ENCODE measurements at places on chromosomes 2 and 18.

GRCh38 chr2:231397011-231397927 lies 1.8 kb downstream of the B3GNT7 start:
- DNase-seq, result no peak

DNA sequence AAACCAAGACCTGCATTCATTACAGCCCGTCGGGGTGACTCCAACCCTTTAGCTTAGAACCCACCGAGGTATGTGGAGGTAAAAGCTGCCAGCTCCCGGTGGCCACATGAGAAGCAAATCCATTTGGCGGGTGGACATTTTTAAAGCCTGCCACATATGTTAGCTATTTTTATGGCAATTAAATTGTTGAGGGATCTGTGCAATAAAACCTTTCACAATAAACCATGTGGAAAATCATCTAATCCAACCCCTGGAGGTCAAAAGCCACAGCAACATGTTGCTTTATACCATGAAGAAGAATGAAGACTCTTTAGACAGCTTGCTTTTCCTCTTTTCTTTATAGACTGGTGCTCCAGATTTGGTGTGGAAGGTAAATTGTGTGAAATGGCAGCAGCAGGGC lies 176.3 kb downstream of the AGPS start:
- no peak for DNase-seq

- DNase-seq, result no peak
Measured at GRCh38 chr2:37854676-37855282, 70.3 kb upstream of the RMDN2 start.

- DNase-seq, result no peak
Measured at GRCh38 chr2:195674491-195675221, 17.6 kb downstream of the SLC39A10 start.

DNA sequence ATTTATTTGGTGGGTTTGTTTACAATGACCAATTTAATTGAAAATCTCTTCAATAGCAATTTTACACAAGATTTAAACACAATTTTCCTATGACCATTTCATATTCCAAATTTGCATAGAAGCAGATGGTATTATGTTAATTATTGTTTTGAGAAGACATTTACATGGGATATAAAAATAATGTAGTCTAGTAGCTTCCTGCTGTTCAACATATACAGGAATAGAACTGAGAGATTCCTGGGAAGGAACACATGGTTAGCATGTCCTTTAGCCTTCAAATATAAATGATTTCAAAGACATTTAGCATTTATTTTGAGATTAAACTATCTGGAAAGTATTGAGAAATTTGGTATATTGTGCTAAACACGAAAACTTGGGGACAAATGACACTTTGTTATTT lies 129.6 kb downstream of the KCNE4 start:
- no peak for DNase-seq

- DNase-seq, result peak; percentile 17
Measured at GRCh38 chr2:72953976-72954375, 36.7 kb downstream of the EMX1 start.

- no peak for DNase-seq
Measured at GRCh38 chr2:172403402-172403801, 24.0 kb upstream of the ITGA6 start.

DNA sequence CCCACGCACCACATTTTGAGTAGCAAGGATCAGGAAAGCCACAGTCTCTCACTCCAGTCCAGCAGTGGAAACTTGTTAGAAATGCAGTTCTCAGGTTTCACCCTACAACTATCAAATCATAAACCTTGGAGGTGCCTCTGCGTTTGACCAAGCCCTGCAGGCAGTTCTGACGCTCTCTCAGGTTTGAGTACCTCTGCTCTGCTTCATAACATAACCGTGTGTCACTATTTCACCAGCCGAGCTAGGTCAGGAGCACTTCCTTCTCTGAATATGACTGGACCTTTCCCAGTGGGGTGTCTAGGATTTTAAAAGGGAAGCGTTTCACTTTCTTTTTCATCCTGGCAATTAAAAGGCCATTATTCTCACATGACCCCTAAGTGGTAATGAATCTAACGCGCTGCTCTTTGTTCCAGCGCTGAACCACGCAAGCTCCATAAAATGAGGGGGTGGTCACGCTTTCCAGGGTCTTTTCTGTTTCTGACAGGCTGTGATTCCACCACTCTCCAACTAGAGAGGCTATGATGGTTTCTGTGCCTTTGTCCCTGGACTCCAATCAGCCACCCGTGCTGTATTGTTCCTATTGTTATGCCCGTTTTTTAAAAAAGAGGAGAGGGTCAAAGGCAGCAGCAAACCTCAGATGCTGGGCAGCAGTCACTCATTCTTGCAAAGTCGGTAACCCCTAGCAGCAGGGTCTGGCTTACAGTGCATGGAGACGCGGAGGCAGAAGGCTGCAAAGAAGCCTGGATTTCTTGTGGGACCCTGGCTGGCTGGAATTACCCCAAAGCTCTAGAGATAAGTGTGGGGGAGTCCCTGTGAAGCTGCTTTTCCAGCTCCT lies 75.2 kb upstream of the CTNNA2 start:
- peak; percentile 73 for DNase-seq

- no peak for DNase-seq
Measured at GRCh38 chr18:52813635-52814416, 473.8 kb downstream of the DCC start.

DNA sequence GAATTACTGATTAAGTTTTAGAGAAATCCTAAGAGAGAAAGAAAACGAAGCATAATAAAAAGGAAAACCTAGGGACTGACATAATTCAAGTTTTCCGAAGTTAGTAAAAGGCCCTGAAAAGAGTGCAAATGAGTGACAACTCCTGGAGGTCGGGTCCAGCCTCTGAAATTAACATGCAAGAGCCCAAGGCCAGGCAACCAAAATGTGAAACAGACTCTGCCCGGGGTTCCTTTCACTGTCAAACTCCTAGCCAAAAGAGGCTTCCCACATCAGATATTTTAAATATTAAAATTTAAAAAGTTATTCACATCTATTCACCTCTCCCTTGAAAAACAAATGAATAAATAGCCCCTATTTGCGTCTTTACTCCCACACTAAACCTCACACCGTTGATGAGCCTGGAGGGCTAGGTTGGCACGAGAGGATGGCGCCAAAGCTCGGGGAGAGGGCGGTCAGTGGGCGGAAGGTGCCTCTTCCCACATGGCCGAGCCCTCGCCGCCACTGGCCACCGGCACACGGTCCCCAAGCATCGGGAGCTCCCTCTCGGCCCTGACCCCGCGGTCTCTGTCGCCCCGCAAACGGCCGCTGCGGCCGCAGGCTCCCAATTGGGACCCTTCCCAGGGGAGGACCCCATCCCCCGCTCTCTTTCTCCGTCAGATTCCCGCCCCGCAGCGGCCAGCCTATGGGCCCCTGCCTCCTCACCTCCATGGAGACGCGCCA lies 630 bp downstream of the PPM1G start:
- DNase-seq, result no peak

- no peak for DNase-seq
Measured at GRCh38 chr2:76760367-76760704, 761.8 kb downstream of the LRRTM4 start.

DNA sequence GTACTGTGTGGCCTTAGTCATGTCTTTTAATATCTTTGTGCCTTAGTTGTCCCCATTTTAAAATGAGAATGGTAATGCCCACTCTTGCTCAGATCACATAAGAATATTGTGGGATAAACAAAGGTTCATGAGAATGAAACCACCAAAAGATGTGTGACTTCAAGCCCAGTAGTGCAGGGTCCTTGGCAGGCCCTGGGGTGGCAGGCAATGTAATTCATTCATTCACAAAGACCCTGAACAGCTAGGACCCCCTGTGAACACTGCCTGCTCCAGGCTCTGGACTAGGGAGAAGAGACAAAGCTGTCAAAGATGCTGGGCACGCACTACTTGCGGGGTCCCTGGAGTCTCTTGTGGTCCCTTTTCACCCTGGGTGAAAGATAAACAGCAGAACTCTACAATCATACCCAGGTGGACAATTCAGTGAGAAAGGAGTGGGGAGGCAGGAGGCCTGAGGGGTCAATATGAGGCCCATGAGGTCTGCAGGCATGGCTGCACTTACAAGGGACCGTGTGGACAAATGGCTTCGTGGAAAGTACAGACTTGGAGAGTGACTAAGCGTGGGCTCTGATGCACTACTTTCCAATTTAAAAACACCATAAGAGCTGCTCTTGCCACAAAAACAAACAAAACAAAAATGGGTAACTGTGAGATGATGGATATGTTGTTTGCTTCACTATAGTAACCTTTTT lies 136.1 kb downstream of the SMAD7 start:
- no peak for DNase-seq

DNA sequence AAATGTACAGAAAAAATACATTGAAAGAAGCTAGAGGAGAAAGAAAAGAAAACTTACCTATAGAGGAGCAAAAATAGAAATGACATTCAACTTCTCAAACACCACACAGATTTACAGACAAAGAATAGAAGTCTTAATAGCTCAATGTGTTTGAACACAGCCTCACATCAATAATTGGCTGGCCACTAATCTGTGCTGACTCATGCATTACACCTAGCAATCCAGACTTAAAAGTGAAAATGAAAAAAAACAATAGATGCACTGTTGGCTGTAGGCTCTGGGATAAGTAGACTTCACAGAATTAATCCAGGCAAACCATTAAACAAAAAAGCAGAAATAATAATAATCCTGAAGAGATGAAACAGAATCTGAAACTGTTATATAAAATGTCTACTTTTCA lies 961.3 kb upstream of the CELF4 start:
- DNase-seq, result no peak

DNA sequence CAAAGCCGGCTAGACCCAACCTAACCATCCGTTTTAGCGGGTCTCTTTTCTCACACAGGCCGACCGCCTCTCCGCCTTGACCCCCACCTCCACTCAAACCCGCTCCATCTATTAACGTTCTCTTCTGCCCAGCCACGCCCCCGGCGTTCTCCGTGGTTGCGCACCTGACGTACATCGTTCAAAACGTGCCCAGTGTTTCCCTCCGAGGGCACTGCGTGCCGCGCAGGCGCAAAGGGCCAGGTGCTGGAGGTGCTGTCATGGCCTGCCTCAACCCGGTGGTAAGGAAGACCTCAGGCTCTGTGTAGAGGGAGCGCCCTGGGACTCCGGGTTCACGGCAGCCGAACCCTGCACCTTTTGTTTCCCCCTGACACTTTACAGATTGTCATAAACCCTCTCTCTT lies at the start of gene GTF2A1L:
Gene GTF2A1L, plus strand, starts transcription at position 239 of the 400 bp plus-strand sequence. Its CDS starts 19 bp downstream, at position 258.
- no peak for DNase-seq

- no peak for DNase-seq
Measured at GRCh38 chr2:194289712-194290346, 1367.2 kb upstream of the SLC39A10 start.

DNA sequence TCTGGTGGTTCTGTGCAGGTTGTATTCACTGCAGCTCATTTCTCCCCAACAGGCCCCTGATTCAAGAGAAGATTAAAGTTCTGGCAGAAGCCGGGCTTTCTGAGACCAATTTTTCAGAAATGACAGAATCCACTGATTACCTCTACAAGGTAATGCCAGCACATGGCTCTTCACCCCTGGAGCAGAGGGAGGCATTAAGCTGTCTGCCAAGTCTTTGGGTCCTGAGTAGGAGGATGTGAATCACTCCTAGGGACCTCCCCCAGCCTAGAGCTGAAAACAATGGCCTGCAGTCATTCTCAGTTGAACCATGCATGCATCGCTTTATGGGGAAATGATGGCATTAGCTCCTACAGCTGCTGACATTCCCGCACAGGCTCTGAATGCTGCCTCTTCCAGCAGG lies 20.5 kb upstream of the RPL37A start:
- peak; percentile 13 for DNase-seq

- no peak for DNase-seq
Measured at GRCh38 chr2:236131073-236131692, 37.0 kb downstream of the GBX2 start.

DNA sequence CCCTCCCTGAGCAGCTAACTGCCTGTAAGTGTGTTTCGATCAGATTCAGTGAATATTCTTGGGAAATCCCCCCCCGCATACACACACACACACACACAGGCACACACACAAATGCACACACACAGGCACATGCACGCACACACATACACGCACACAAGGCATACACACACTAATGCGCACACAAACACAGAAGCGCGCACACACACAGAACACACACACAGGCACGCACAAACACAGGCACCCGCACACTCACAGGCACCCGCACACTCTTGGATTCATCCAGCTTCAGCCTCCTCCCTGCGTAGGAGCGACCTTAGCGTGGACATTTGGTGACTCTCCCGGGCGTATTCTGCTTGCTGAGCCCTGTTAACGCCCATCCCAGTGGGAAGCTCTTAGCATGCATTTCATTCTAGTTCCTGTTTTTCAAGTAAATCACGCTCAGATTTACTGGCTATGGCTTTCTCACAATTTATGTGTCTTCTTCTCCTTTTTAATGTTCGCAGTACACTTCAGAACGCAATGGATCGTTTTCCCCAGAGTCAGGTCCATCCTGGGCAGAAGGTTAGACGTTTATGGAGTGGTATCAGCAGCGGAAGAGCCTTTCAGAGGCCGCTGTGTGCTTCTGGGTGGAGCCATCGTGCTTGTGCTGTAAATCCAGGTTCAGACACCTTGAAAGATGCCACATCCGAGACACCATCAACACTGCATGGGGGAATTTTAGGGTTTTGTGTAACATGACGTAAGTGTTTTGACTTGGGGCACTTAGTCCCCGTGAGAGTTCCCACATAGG lies 656.6 kb downstream of the GALR1 start:
- DNase-seq, result no peak

DNA sequence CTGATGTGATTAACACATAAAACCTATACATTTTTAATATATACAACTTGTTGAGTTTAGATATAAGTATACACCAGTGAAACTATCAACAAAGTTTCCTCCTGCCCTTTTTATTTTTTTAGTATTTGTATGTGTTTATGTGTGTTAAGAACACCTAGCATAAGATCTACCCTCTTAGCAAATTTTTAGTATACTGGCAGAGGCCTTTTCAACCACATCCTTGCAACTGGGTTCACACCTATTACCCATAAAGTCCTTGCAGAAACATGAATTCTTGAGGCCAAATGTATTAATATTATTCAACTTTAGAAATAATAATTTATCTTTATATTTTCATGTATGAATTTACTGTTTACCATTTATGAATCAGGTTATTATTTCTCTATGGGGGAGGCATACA lies 119.7 kb upstream of the CRIM1 start:
- DNase-seq, result no peak

DNA sequence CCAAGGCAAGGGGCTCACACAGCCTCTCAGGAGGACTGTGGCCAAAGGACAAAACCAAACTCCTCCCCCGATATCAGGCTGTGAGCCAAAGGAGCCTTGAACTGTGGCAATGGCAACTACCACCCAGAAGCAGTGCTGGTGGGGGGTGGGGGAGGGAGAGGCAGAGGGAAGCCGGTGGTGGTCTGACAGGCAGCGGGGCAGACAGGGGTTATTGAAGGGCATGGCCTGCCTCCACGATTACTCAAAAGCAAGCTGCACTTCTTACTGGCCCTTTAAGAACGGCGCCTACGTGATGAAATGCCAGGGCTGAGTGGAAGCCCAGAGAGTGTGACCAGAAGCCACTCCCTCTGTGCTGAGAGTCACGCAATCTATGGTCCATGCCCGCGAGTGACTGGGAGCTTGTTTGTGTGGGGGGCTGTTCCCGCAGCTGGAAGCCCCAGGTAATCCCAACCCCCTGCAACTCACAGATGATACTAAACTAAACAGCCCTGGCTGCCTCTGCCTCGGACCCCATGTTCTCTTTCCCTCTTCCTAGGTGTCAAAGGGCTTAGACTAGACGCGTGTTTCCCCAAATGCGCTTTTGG lies 128.2 kb upstream of the CXCR4 start:
- peak; percentile 56 for DNase-seq

GRCh38 chr2:125652280-125652679 lies 1003.7 kb upstream of the GYPC start:
- peak; percentile 52 for DNase-seq

GRCh38 chr2:98177286-98177685 lies 90.3 kb downstream of the VWA3B start:
- DNase-seq, result no peak

Data from retina (tissue), 1 donor.